EH (cell line): ENCODE measurements at places on chromosomes 1 and 21.

DNA sequence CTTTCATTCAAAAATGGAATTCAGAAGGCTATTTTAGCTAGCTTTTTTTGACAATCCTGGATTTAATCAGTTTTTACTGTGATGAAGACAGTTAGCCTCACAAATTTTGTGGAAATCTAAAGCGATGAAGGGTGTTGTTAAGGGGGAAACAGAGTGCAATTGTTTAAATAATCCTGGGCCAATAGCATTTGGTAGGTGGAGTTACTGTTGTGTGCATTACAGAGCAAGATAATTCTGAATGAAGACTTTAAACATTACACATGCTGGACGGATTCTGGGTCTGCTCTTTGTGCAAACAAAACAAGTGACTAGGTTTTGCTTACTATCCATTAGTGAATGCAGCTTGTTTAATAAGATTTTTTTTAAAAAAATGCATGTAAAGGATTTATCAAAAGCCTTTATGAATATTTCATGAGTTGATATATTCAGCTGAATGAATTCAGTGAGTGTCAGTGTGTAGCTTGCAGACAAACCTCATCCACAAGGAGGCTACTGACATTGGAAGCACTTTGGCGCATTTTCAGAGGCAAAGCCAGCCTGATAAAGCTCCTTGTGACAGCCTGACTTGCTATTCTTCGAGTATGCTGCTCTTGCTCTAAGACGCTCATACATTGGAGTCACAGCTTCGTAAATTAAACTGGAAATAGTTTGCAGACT, 199.6 kb downstream of the PDE4B start:
- no peak for DNase-seq

DNA sequence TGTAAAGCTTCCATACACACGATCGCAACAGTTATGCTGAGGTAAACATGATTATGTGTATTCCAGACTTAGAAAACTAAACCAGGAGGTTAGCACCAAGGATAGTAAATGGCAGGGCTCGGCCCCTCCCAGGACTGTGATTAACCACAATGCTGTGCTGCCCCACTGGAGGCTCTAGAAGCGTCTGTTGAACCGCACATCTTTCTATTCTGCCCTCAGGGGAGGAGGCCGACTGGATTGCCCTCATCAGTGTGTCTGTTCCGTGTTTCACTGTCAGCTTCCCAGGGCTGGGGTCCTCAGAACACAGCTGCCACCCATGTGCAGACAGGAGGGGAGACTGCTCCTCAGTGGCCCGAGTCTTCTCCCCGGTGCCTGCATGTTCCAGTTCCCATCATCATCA, 12.8 kb upstream of the ASCL5 start:
- DNase-seq: no peak

DNA sequence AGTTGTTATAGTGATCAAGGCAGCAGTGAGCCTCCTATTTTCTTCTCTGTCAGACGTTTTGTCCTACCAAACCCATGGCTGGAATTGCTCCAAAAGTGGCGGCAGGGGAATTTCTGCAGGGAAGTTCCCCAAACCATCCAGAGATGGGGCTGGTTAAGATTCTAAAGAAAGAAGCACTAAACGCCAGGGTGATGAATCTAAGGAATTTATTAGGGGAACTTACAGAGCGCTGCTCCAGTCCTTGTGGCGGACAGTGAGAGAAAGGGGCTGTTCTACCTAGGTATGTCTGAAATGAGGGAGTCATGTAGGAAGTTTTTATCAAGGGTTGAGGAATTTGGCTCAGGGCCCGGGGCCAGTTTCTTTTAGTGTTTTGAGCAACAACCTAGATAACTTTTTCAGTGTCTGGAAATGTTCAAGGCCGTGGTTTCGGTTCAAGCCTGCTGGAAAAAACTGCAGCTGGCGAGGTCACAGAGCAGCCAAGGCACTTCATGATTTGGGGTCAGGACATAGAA, 222.4 kb upstream of the B3GALT2 start:
- peak; percentile 96 for DNase-seq

GRCh38 chr1:2314803-2315673, 76.3 kb downstream of the MORN1 start:
- peak; percentile 64 for DNase-seq

GRCh38 chr1:33852711-33853110, 11.2 kb upstream of the HMGB4 start:
- peak; percentile 14 for DNase-seq

- DNase-seq: no peak
Observed at GRCh38 chr1:111720274-111720976, 18.8 kb downstream of the INKA2 start.

DNA sequence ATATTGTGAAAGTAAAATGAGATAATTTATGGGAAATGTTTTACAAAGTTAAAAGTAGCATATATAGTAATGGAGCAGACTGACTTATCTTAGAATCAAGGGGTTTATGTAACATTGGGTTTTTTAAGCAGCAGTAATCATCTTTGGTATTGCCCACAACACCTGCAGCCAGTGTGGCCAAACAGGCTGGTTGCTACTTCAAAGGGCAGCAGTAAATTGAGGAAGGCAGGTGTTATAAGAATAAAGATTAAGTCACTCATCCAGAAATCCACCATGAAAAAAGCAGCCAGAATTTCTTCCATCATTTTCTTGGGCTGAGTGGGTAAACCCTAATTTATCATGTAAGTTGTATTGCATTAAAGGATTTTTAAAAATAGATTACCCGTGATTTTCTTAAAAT, 16.7 kb downstream of the DYNLT5 start:
- no peak for DNase-seq

DNA sequence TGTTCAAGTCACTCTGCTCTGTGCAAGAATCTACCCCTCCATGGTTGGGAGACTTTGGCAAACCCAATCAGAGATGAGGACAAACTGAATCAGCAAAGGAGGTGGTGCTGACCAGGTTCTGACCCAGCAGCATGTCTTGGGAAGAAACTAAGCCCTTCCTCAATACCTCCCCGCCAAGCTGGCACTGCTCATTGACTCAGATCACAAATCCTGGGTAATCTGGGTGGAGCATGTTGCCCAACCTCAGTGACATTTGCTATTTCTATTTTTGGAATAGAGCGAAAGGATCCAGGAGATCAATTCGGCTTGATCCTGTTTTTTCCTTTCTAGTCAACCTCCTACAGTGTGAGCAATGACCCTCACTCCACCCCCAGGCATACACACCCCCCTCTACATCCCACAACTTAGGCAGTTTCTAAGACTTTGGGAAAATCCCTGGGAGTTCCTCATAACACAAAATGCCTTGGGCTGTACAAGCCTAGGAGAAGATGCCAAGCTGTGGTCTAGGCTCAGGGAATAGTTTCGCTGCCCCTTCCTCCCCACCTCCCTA, 166.8 kb upstream of the KCNJ6 start:
- no peak for DNase-seq

GRCh38 chr1:79457562-79458224, 451.2 kb upstream of the ADGRL4 start:
- no peak for DNase-seq

GRCh38 chr1:101122452-101123166, 97.0 kb upstream of the DPH5 start:
- no peak for DNase-seq

GRCh38 chr21:41802684-41803083, 35.8 kb upstream of the RIPK4 start:
- peak; percentile 64 for DNase-seq
